ENCODE measurements at places on chromosomes 11 and 22.

- no peak for DNase-seq
Observed at GRCh38 chr11:13208921-13209320, 68.7 kb upstream of the BMAL1 start.

GRCh38 chr11:73143126-73143838, 1.2 kb upstream of the FCHSD2 start:
- DNase-seq: no peak

DNA sequence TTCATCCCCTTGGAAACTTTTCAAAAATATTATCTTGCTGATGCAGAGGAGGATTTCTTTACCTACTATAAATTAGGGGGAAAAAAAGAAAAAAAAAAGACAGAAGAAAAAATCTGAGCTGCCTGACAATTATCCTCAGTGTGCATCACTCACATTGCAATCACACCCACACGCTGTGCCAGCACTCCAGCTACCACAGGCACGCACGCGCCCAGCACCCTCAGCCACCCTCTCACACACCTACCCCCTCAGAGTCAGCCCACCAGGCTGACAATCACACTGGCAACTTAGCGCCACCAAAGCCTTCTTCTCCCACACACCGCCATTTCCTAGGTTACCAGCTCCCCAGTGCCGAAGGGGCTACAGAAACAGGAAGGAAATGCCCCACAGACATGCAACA, 236.1 kb downstream of the KCNA4 start:
- no peak for DNase-seq

DNA sequence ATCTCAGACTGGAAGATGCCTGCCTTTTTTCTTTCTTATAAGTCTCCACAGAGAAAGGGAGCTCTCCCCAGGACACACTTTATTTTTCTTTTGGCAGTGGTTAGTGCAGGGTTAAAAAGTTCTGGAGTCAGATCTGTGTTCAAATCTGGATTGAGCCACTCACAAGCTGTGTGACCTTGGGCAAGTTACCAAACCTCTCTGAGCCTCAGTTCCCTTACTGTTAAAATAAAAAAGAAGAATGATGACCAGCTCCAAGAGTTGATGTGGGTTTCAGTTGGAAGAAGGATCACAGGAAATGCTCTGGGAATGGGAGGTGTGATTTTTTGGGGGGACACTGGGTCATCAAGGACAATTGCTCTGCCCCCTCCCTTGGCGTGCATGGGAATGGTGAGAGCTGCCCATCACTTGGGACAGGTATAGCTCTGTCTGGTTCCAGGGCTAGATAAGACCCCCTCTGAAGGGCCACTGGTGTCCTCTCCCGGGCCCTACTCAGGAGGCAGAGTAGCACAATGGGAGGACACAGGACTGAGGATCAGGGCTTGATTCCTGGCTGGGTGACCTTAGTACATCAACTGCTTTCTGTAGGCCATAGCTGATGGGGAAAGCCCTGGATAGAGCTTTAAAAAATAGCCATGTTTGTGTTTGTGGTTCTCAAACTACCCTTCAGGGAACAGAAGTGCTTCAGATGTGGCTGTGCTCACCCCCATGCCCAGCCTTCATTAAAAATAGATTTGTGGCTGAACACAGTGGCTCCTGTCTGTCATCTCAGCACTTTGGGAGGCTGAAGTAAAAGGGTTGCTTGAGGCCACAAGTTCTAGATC, 228.3 kb downstream of the MIAT start:
- no peak for DNase-seq

DNA sequence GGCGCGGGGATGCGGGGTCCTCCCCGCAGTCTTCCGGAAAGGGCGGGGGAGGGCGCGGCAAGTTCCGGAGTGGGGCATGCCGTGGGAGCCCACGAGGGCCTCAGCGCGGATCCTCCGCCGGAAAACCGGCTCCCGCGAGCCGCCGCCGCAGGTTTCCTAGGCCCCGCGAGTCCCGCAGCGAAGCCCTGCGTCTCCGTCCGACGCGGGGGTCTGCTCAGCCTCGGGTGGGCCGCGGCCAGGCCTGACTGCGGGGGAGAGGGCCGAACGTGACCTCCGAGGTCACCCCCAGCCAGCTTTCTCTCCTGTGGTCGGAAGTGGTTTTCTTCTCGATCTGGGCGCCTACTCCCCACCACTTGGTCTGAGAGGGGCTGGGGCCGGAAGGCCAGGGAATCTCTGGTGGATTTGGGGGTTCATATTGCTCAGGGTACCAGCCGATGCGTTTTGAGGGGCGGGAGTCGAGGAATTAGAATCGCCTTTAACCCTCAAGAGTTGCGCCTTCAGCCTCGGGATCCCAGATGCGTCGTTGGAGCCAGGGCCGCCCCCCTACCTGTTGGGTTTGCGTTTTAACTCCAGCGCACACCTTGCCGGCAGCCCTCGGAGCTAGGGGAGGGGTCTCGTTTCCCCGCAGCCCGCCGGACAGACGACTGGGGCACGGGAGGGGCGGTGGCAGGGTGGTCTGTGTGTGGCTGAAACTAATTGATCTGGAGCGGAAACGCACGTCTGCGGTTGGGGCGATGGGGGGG, 3.6 kb upstream of the CCND1 start:
- no peak for DNase-seq

- DNase-seq: no peak
Observed at GRCh38 chr11:112042161-112042960, 17.2 kb downstream of the DLAT start.

GRCh38 chr11:9158898-9159391, 67.5 kb upstream of the SCUBE2 start:
- no peak for DNase-seq

- DNase-seq: no peak
Observed at GRCh38 chr11:40133498-40133897, 1326.0 kb downstream of the LRRC4C start.

- no peak for DNase-seq
Observed at GRCh38 chr11:13944016-13944415, 18.5 kb upstream of the SPON1 start.

DNA sequence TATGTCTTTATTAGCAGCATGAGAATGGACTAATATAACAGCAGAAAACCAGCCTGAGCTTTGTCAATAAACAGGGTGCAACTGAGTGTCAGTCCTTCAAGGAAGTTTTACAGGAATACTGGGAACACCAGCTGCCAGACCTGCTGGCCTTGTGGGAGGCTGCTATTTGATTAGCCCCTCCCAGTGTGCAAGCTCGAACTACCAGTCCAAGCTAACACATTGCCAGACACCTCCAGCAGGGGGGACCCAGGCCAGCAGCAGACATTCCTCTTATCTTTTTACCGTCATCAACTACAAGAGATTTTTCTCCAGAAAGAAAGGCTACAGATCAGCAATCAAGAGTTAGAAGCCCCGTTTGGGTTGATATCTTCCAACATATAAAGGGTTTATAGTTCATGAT, 942.8 kb upstream of the TENM4 start:
- no peak for DNase-seq

GRCh38 chr11:72609045-72609444, 65.2 kb downstream of the PDE2A start:
- no peak for DNase-seq

GRCh38 chr11:27075192-27075591, 34.6 kb downstream of the BBOX1 start:
- no peak for DNase-seq

DNA sequence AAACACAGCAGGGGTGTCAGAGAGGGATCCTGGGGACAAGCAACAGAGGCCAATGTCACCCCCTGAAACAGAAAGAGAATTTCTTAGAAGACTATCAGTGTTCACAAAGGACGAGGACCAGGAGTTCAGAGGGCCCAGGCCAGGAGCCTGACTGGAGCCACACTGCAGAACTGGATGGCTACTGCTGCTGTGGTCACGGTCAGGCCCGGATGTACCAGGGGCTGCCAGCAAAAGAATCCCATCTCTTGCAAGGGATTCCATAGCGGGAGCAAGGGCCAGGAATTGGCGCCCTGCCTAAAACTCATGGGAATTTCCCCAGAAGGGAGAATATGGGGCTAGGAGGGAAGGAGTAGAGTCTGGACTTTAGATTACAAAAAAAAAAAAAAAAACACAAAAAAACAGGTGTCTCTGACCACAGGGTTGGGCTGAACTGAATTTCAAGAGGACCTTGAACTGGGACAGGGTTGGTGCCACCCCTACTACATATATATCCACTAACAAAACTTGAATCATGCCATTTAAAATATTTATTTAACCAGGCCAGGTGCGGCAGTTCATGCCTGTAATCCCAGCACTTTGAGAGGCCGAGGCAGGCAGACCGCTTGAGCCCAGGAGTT, 15.7 kb upstream of the KCTD14 start:
- DNase-seq: no peak

DNA sequence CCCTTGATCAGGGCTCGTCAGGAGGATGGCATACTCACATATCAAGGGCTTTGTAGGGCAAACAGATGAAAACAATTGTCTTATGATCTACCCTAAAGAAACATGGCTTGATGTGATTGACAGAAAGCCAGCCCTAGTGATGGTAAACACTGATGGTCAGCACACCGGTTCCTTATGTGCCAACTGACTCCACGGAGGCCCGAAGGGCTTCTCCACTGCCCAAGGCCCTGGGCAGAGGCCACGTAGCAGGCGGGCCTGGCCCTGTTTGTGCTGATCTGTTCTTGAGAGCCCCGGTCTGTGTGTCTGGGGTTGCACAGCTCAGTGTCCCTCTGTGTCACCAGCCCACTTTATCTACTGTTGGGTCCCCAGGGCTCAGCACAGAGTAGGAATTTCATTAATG, 115.2 kb downstream of the GRIK4 start:
- no peak for DNase-seq

DNA sequence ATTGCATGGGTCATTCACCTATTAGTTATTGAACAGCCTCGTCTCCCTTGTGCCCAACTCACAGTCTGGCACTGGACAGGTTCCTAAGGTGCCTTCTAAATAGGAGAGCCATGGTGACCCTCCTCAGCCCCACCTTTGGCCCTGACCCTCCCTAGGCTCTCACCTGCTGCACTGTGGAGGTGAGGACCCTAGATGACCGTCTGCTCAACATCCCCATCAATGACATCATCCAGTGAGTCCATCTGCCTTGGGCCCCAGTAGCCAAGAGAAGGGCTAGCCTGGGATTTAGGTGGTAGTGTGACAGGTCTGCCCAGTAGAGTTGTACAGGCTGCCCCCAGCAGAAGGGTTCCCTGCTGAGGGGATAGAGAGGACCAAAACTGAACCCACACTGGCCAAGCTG, 13.6 kb downstream of the UCP2 start:
- no peak for DNase-seq

DNA sequence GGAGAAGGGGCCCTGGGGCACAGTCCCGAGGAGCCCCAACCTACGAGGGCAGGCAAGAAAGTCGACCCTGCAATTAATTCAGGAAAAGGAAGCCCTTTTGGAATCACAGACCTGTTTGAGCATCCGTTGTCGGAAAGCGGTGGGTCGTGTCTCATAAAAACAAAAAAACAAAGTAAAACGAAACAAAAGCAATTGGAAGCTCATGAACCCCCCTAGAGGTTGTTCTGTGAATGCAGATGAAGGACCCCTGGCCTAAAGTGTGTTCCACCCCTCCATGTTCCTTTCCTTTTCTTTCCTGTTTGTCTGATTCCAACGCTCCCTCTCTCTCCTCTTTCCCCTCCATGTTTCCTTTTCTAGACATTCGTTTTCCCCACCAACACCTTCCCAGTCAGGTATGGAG, 203.7 kb downstream of the GRIK4 start:
- no peak for DNase-seq

All from GOT3 (cell line).